ENCODE measurements at places on chromosomes 7 and 10.

GRCh38 chr10:76302961-76303630 is 871.7 kb downstream of the LRMDA start:
- DNase-seq = no peak

- DNase-seq = no peak
These were observed 131.0 kb downstream of the CXCL12 start for GRCh38 chr10:44253769-44254462.

DNA sequence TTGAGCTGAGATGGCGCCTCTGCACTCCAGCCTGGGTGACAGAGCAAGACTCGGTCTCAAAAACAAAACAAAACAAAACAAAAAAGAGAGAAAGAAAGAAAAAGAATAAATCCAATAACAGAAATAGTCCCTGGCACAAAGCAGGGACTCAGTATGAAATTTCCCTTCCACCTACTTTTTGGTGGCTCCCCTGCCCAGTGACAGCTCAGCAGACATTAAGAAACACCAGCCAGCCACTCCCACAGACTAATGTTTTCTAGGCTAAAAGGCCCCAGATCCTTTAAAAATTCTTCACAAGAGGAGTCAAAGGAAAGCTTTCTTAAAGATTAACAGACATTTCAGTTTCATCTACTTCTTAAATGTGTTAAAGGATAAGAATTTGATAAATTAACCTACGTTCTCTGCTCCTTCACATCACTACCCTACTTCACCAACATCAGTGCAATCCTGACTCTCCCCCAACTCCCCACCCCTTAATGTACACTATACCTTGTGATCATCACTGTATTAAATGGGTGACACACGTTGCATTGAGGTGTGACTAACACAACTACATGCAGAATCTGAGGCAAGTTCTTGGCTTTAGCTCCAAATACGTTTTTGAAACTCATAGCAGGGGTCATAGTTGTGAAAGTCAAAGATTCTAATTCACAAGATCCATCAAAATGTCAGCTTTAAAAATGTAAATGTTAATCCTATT is 114.5 kb upstream of the CAV2 start:
- DNase-seq = no peak

DNA sequence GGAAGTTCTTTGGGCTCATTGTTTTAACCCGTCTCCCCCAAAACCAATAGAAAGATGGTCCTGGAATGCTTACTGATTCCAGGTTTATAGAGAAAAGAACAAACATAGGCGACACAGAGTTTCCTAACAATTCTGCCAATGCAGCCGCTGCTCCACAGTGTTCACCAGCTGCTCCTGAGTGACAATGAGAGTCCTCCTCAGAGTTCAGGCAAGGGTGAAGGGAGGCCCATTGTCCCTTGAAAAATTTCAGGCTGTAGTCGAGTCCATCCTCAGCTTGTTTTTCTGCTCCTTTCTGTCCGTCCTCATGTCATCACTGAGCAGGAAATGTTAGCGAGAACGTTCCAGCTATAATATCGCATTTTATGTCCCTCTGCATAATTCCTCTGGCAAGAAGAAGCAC is 537.6 kb downstream of the TCERG1L start:
- DNase-seq = no peak

DNA sequence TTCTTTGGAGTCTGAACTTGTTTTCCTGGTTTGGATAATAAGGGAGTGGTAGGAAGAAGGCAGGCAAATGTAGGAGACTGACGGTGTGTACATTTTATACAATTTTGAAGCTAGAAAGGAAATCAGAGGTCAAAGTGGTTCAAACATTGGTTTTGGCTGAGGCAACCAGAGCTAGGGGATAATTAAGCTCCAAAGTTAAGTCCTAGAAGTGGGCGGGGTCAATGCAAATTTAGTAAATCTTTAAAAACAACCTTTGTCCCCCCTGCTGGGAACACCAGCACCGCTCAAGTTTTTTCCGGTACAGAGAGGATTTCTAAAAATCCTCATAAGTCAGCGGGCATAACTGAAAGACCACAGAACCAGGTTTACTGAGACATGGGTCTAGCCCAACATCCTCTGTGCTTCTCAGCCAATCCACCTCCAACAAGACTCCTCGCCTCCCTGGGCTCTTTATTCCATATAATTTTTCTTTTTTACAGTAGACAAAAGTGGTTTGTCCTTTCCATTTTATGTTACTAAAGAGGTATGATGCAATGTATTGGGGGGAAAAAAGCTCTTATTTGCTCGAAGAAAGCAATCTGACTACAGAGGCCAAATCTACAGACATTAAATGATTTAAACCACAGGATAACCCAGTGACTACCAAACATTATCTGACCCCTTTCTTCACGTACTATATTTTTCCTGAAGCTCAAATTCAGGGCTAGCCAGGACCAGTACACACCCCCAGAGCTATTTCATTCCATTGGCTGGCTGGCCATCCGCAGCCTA is 1.6 kb downstream of the GLUD1 start:
- DNase-seq = no peak

Measured in stimulated activated CD4-positive, alpha-beta T cell treated with anti-CD3 and anti-CD28 coated beads, Interleukin-12 subunit alpha, Interleukin-12 subunit beta, amount 100 ng/mL, for 48 hours (primary cell).